Kidney (tissue), 22 donors: ENCODE measurements at places on chromosomes 13 and 19. TPM values are rescaled to one million over a fixed set of nuclear protein-coding genes. Genes with fewer than 3 reads are reported as not detected.
A peak's percentile ranks its signal among the peaks of the same experiment; 100 is the strongest.

DNA sequence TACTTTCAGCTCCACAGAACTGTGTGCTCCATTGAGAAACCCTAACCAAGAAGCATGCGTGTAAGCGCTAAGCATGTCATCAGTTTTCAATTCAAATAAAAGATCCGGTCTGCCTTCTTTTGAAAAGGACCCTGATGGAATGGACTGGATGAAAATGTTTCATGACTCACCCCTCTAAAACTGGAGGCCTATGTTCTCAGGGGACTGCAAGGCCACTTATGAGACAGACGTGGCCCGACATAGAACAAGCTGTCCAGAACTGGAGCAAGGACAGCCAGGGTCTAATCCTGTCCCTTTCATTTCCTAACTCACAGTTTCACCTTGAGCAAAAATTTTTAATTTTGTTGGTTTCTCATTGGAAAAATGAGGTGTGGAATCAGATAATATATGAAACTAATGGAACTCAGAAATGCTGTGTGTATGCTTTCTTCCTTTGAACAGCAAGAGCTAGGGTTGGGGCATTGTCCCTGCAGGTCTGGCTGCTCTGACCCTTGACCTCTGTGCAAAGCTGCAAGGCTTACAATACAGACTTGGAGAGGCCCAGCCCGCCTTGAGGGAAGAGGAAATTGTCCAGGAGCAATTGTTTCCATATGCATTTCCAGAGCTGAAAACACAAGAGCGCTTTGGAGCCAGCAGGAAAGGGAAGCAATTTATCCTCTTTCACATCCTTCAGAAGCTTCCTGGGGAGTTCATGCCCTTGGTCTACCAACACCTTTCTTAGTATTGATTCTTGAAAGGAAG, 553.4 kb upstream of the KLF12 start:
- no peak for DNase-seq

- DNase-seq: no peak
These were observed 4.3 kb upstream of the NAXD start for GRCh38 chr13:110610955-110611595.

- DNase-seq: peak; percentile 10
These were observed 3.4 kb downstream of the DNMT1 start for GRCh38 chr19:10191347-10191746.

- DNase-seq: no peak
These were observed 113.9 kb downstream of the SLC7A1 start for GRCh38 chr13:29481603-29482002.

GRCh38 chr13:41788552-41788951, 172.4 kb downstream of the VWA8 start:
- no peak for DNase-seq

GRCh38 chr13:27425918-27426630, 1.7 kb downstream of the GTF3A start:
- DNase-seq: peak; percentile 87

DNA sequence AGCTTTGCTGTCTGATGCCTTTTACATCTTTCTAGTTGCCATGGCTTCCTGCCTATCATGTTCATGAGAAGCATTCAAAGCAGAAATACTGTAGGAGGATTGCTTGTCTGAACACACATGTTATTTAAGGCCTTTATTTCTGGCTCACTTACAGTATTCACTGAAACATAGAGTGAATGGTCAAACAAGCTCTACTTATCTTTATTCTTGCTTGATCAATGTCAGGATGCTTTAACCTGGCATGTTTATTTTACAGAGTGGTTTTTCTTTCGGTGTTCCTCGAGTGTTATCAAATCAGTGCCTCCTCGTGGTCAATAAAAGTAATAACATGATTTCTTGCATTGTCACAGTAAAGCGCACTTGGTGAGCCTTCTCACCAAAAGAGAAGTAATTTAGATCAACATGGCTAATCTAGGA, 73.5 kb upstream of the PCDH17 start:
- DNase-seq: no peak

DNA sequence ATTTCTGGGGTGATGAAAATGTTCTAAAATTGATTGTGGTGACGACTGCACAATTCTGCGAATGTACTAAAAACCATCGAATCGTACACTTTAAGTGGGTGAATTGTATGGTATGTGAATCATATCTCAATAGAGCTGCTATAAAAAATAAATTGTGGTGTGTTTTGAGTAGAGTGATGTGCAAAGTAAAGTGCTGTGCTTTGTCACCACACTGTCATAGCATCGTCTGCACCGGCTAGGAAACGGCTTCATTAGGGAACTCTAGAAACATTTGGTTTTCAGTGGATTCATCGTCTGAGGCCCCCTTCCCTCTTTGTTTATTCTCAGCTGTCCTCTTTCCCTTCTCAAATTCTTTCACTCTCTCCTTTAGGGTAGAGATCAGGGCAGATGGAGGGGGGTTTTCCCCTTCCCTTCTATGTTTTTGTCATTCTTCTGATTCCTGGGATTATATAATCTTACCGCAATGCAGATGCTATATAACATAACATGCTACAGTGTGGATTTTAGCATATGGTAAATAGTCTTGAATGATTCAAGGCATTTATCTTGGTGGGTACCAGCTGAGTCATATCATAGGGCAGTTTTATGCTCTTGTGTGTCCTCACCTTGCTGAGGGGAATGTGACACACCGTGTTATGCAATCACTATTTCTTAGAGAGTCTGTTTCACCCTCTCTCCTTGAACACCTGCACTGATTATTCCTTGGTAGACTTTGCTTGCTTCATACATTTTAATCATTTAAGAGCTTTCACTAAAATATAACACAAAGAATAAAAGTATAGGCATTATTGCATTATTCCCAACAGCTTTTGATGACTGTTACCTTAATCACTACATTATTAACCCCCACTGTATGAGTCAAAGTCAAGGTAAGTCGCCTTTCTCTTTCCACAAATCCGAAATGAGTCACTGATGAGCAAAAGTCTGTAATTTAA, 239.4 kb downstream of the DCLK1 start:
- no peak for DNase-seq

DNA sequence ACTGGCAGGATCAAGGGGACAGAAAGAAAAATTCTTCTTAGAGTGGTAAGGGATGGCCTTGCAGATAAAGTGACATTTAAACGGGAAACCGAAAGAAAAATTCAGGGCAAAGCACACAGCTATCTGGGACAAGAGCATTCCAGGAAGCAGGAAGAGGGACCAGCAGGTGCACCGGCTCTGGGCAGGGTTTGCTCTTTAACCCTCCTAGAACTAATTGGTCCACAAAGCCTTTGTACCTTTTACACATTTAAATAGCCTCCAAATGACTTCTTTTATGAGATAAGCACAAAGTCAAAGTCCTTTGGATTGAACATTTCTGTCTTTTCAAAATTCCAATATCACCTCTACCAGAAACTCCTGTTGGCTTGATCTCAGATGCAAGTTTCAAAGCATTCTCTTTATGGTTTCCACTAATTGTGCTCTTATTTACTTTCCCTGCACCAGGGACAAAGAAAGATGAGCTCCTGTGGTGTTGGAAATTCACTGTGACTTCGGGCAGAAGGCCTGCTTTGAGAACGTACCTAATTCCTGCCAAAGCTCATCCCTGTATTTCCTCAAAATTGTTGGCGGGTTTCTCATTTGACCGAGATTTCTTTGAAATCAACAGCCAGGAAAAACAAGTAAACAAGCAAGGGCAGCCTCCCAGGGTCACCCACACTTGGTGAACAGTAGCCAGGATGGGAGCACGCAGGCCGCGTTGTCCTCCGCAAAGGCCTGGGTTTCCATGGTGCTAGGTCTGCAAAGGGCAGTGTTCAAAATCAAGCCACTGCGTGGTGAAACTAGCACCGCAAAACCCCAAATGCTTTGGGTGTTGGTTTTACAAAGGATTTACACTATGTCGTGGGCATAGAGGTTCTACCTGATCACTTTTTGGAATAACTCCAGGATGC, 98.6 kb downstream of the IRS2 start:
- DNase-seq: no peak

DNA sequence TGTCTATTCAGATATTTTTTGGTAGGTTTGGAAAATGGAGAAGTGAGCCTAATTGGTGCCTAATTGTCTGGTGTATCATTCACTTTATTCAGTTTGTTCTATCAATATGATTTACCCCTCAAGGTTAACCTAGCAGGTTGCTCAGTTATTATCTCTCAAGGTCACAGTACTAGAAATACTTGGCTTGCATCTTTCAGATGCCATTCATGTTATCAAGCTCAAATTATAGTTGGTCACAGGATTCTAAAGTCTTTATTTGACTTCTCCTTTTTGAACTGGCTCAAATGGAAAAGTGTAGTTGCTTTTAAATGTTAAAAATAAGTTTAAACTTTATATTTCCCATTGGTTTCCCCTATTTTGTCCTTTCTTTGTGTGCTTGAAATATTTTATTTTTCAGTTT, 2.6 kb downstream of the KCNRG start:
- DNase-seq: no peak

DNA sequence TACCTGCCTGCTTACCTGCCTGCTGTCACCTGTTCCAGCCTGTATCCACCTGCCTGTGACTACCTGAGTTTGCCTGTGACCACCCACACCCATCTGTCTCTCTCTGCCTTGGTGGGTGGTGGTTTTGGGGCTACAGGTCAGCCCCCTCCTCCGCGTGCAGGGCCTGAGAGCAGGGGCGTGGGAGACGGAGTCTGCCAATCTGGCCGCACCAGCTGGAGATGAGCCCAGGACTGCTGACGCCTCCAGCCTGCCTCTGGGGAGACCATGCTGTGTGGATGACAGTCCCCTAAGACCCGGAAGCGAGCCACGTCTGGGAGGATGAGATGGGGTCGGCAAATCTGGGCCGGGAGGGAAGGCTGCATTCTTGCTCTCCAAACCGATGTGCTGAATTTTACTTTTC, 15.9 kb upstream of the KCTD15 start:
- no peak for DNase-seq

DNA sequence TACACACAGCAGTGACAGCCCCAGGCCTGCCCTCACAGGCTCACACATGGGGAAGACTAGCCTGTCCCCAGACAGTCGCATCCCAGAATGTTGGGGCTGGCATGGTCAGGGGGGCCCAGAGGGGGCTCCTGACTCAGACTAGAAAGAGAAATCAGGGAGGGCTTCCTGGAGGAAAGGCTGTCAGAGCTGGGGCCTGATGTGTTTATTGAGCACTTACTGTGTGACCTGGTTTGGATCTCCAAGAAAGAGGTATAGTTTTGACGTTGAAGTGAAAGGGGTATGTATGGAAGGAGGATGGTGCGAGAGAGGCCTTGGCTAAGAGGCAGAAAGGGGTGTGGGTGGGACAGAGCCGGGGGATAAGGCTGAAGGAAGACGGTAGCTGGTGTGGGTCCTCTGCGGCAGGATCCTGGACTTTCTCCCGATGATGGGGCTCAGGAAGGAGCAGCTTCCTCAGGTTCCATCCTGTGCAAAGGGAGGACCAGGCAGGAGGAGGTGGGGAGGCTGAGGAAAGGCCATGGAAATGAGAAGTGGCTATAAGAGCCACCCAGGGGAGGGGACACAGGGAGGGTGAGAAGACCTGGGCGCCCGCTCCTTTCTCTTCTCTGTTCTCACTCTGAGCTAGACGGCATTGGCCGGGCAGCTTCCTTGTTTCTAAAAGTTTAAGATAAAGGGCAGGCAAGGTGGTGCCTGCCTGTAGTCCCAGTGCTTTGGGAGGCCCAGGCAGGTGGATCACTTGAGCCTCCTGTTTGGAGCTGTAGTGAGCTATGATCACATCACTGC, 16.1 kb upstream of the BCL3 start:
- DNase-seq: no peak

GRCh38 chr19:55600662-55601028, 557 bp downstream of the ZNF524 start:
- DNase-seq: peak; percentile 72

DNA sequence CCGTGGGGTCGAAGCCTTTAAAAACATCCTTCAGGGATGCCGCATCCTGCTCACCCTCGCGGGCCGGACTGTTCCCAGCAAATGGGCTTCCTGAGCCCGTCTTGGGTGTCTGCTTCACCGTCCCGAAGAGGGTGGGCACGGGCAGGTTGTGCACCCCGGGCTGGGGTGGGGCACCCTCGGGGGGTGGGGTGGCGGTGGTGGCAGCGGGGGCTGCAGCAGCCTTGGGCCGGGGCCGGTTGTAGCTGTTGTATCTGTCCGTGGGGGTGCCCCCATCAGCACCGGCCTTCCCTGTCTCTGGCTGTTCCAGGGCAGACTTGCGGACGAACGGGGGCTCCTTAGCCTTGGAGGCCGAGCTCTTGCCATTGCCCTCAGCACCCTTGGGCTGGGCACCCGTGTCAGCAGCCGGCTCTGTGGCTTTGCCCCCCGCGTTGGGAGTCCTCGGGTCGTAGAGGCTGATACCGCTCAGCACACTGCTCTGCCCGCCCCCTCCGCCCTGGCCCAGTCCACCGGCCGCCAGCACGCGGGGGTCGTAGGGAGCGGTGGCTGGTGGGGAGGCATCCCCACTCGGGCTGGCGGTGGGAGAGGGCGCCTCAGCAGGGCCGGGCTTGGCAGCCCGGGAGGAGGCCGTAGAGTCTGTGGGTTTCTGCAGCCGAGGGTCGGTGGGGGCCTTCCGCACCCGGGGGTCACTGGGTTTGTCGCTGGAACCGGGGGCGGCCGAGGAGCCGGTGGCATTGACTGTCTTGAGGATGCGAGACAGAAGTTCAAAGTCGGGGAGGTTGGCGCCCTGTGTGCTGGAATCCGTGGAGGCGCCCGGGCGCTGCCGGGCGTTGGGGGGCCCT, 18.2 kb upstream of the TMEM160 start:
- no peak for DNase-seq

DNA sequence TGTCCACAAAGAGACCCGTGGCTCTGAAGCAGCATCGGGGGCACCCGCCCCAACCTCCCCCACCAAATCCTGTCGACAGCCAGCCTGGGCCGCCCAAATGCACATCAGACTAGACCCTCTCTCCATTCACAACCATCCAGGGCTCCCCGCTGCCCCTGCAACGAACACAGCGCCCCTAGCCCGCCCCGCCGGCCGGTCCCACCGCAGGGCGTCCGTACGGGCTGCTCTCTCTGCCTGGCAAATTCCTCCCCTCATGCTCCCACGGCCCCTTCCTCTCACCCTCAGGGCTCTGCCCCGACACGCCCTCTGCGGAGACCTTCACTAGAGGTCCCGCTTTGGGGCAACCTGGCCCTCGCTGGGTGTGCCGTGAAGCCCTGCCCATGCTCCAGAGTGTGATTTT, 7.1 kb downstream of the TCF3 start:
- no peak for DNase-seq

- DNase-seq: no peak
These were observed 62.5 kb downstream of the CDADC1 start for GRCh38 chr13:49310251-49310650.

Gene RAP2A
- total RNA-seq: 25.5 TPM

Gene DOCK6
- total RNA-seq: 112 TPM

Gene PNMA8B
- 1.3 TPM for total RNA-seq

Gene KCNRG
- total RNA-seq: 0.69 TPM
